NCI-H774 (cell line): ENCODE measurements at places on chromosomes 1 and 21.

GRCh38 chr1:154729577-154729976, 121.6 kb upstream of the ADAR start:
- no peak for DNase-seq

DNA sequence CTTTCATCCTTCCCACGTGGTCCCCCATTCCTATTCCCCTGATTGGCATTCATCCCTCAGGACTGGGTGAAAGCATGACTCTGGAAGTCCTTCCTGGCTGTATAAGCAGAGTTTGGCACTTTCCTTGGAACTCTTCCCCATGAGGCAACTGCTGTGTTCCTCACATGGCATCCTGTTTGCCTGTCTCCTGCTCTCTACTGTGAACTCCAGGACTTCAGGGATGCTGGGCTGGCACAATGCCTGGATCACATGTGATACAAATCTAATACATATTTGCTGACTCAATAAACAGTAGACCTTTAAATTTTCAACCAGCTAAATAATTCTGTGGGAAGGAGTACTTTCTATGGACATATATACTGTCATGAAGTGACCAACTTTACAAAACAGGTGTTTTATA, 46.8 kb upstream of the EDEM3 start:
- no peak for DNase-seq

DNA sequence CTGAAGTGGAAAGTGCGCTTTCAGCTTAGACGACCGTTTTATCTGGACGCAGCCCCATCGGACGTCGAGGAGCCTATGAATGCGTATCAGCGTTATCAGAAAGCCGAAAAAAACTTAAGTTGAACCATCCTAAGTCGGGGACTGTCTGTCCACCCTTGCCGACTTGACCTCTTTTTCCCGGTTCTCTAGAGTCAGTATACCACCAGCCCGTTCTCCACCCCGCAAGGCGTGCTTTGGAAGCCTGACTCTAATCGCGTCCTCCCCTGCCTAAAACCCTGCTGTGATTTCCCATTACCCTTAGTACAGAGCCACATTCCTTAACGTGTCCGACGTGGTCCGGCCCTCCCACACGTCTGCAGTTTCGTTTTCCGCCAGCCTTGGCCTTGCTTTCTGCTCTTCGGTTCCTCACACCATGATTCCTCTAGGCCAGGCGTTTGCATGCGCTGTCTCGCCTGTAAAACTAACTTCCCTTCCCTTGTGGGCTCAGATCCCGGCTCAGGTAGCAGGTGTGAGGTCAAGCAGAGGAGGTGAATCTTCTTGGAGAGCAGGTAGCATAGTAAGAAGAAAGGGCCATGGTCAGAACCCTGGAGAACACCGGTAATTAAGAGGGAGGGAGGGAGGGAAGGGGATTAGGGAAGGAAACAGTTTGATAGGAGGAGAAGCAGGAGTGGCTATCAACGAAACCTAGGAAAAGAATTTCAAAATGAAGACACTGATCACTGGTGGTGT, 865 bp downstream of the ADPRS start:
- no peak for DNase-seq

DNA sequence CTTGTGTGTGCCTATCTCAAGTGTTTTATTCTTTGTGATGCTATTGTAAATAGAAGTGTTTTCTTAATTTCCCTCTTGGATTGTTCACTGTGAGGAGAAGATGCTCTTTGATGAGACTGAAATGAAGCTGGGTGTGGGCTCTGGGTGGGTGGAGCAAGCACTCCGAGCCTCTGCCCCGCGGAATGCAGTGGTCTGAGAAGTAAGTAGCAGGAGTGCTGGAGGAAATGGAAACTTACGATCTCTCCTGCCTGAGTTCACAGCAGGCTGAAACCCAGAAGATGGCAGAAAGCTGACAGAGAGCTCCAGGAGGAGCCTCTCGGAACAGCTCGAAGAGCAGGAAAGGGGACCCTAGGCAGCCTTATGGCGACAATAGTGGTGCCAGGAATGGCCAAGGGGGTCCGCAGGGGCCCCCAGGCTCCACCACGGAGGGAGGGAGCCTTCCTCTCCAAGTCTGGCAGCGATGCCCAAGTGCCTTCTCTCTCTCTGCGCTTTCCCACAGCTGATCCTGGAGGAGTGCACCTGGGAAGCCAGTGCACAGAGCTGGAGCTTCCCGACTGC, 126.8 kb upstream of the COL6A1 start:
- DNase-seq = no peak

- DNase-seq = no peak
Measured at GRCh38 chr1:58762806-58763205, 21.0 kb downstream of the JUN start.

DNA sequence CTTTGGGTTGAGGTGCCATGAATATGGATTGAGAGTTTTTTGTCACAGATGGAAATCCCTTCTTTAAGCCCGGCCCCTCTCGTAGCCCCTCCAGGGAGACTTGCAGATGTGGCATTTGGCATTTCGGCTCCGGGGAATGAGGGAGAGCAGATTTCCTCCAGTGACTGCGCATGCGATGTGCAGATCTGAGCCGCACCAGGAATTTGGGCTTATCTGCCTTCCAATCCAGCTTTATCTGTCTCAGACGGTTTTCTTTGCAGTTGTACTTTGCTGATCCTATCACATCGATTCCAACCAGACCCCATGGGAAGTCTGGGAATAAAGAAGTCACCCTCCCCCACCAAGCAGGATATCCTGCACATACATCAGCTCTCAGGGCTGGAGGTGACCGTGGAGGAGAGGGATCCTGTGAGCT, 11.7 kb downstream of the KIF26B start:
- DNase-seq = no peak

- peak; percentile 18 for DNase-seq
Measured at GRCh38 chr1:84090447-84091245, 53.4 kb upstream of the PRKACB start.

GRCh38 chr21:43355266-43355924, 71.5 kb downstream of the SIK1 start:
- DNase-seq = no peak

GRCh38 chr1:4697801-4698200, 43.4 kb downstream of the AJAP1 start:
- DNase-seq = no peak

- no peak for DNase-seq
Measured at GRCh38 chr1:29415156-29415830, 179.0 kb downstream of the PTPRU start.

DNA sequence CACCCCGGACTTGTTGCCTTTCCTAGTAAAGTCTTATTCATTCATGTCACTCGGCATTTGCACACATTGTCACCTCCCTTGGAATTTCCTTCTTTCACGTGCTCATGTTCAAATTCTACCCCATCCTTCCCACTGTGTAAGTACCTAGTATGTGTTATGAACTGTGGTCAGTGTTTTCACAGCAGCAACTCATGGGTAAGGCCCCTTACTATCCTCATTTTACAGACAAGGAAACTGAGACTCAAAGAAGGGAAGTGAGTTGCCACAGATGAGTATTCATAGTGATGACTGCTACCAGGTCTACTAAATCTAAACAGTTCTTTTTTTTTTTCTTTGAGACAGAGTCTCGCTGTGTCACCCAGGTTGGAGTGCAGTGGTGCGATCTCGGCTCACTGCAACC, 10.5 kb downstream of the CITED4 start:
- no peak for DNase-seq

- no peak for DNase-seq
Measured at GRCh38 chr1:44489481-44489880, 84.4 kb downstream of the RNF220 start.

DNA sequence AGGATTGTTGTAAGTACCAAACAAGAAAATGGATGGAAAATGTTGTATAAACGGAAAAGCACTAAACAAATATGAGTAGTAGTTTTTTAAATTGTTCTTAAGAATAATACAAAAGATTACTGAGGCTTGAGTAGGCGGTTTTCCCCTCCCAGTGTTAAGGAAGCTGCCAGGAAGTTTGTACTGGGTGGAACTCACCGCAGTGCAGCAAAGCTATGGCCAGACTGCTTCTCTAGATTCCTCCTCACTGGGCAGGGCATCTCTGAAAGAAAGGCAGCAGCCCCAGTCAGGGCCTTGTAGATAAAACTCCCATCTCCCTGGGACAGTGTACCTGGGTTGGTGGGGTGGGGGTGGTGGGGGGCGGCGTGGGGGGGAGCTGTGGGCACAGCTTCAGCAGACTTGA, 58.7 kb downstream of the XCL2 start:
- DNase-seq = no peak

DNA sequence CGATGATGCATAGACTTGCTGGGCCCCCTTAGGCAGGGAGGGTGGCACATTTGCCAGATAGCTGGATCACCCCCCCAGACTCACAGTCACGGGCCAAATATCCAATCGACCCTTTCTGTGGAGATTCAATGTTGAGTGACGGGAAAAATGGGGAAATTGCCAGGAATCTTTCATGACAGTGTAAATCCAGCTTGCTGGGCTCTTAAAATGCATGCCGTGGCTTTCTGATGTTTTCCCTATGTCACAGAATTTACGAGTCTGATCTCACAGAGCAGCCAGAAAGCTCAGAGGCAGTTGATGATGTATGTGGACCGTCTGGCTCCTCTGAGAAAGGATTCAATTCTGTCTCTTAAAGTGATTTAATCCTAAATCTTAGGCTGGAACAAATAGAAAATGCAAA, 150.1 kb upstream of the ZNF644 start:
- DNase-seq = no peak

DNA sequence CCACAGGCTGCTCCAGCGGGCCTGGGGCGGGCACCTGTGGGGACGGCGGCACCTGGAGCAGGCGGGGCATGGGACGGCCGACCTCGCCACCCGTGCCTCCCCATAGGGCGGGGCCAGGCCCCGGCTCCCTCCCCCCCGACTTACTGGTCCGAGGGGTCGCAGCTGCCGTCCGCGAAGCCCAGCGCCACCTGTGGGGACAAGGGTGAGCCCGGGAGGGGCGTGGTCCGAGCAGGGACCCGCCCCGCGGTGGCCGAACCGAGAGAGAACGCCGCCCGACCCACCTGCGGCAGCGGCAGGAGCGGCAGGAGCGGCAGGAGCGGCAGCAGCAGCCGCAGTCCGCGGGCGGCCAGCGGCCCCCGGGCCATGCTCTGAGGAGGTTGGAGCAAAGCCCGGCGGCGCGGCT, at the start of gene TMEM52:
TMEM52 (minus strand) TSS at position 379 of the 403 bp plus-strand sequence; CDS start at position 365, 14 bp downstream.
- no peak for DNase-seq

DNA sequence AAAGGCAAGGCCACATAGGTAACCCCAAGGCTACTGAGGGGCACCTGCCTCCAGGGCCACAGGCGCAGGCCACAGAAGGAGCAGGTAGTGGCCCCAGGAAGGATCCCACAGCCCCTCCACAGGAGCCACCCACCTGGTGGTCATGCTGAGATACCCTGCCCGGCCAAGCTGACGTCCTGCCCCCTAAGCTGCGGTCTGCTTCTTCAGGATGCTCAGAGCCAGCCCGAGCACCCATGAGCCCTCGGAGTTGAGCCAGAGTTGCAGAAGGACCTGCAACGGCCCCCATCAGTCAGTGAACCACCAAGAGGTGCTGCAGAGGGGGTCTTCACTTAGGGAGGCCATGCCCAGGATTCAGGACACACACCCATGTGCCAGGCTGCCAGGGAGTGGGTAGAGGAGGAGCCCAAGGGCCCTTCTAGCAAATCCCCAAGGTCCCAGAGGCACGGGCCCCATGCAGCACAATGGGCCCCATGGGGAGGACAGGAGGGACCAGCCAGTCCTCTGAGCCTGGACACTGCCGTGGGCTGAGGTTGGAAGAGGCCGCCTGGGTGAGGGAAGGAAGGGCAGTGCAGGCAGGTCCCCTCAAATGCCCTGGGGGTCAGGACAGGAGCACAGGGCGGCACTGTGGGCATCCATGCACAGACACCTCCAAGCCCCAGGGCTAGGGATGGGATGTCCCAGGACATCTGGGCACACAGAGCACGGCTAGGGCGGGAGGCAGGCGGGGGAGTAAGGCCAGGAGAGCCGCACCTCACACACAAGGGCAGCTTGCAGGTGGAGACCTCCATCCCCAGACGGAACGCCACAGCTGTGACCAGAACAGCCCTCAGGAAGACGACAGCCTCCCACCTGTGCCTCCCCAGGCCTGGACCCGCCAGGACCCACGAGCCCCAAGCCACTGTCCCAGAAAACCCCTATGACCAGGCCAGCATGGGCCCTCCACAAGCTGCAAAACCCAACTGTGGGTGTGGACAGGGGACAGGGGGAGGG, 20.5 kb downstream of the WNT9A start:
- no peak for DNase-seq

- no peak for DNase-seq
Measured at GRCh38 chr1:91201176-91201575, 179.3 kb upstream of the ZNF644 start.
